ENCODE measurements at places on chromosomes 3 and 15.

DNA sequence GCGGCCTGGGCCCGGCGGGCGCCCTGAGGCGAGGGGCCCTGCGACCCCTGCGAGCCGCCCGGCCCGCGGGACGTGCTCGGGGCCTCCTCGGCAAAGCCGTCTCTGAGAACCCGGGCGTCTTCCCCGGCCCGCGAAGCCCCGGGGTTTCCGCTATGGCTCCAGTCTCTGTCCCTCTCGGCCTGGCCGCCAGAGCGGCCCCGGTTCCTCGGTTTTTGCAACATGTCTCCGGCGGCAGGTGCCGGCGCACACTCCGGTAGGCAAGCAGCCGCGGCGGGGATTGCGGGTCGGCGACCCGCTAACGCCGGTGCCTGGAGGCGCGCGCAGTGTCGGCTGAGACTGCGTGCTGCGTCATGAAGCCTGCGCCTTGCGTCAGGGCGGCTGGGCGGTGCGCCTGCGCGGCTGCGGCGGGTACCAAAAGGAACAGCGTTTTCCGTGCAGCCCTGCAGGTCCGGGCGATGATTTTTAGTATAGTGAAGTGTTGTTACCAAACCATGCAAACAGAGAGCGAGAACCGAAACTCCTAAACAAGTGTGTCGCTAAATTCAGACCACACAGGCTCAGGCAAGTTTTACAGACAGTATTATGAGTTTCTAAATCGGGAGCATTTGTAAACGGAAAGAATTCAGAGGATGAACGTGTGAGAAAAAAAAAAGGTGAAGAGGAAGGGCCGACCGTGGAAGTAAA, at the start of gene NSMCE3:
Gene NSMCE3 (minus strand): TSS at position 338 of the 684 bp plus-strand sequence. CDS start 117 bp downstream, at position 221.
- no peak for DNase-seq

DNA sequence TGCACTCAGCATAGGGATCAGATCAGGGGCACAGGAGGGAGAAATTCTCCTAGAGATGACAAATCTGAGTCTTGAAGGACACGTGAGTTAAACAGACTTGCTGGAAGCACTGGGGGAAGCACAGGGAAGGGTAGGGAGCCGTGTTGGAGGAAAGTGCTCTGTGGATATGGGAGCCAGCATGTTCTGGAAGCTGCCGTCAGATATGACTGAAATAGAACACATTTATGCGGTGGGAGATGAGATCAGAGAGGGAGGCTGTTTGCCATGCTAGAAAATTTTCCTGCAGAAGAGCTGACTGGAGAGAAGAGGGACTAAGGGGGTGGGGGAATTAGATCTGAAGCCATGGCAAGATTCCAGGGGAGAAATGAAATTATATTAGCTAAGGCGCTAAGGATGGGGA, 1.8 kb downstream of the TAMM41 start:
- no peak for DNase-seq

DNA sequence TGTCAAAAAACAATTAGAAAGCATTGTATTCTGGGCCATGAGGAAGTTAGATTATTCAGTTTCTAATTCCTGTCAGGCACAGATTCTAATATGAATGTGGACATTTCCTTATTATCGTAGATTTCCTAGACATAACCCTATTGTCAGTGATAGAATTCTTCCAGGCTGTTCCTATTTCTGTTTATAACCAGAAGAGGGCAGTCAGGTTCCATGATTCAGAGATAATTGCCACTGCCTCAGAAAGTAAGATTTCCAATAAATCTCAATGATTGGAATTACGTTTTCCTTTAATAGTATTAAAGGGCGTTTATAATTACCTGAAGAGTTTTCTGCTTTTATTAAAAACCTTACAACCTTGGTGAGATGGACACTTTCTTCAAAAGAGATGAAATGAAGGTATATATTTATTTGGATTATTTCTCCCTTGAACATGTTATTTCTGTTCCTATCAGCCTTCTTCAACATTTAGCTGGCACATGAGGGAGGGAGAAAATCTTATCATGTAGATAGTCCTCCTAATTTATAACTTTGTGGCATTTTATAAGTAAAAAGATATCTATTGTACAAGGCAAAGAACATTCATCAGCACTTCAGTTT, 439.2 kb downstream of the MCTP2 start:
- DNase-seq = no peak

DNA sequence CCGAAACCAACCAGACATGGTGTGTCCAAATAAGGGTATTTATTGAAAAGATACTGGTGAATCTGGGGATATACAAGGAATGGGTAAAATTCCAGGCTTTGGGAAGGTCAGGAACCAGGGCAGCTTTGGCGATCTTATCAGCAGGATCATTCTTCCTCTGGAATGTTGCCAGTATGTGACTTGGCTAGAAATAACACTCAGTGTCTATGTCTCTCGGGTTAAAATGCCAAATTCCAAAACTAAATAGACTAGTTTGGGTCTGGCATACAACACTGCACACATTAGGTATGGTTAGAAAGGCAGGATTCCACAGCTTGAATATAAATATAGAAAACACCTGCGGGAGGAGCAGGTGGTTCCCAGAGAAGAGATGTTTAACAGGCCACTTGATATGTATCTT, 220.2 kb upstream of the CD96 start:
- no peak for DNase-seq

GRCh38 chr15:49712846-49713450, 92.1 kb downstream of the DTWD1 start:
- DNase-seq = no peak

GRCh38 chr15:60568914-60569391, 90.0 kb upstream of the ICE2 start:
- DNase-seq = no peak

GRCh38 chr15:50390554-50391264, 33.5 kb upstream of the USP8 start:
- DNase-seq = no peak

DNA sequence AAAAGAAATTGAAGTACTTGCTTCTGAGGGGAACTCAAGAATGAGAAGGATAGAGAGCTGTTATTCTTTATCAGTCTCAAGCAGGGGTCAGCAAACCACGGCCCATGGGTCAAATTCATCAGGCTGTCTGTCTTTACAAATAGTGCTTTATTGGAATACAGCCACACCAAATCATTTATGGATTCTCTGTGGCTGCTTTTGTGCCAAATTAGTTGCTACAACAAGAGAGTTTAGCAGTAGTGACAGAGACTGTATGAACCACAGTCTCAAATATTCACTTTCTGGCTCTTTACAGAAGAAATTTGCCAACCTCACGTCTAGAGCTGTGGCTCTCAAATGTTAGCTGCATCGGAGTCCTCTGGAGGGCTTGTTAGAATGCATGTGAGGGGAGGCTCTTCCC, 258.0 kb upstream of the RARB start:
- no peak for DNase-seq

GRCh38 chr15:88981244-88982215, 68.4 kb upstream of the MFGE8 start:
- no peak for DNase-seq

DNA sequence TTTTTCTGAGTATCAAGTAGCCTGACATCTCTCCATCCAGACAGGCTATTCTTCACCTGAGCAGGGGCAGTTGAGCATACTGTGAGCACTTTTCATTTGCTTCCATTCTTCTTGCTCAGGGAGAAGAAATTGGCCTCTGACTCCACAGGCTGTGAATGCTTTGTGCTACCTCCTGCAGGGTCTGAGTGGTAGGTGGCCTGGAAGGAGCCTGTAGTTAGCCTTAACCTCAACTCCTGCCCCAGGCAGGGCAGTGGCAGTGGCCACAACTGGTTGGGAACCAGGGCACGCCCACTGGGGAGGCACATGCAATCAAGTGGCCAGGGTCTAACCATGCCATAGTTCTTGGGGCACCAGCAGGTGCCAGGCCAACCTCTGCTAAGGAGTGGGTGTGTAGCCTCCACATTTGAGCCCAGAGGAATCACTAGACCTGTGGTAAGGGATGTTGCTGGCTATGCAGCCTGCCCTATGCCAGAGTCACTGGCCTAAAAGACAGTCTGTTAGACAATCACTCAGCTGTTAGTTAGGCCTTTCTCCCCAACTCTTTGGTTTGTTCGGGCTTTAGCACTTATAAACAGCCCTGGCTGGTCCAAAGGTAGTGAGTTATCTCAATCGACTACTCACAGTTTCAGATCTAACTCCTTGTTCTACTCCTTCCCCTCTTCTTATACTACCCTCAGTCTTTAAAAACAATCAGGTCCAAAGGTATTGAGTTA, 7.4 kb downstream of the C3orf62 start:
- DNase-seq = no peak

GRCh38 chr15:59885832-59886231, 118.3 kb upstream of the FOXB1 start:
- DNase-seq = no peak

- DNase-seq = no peak
These were observed 172.5 kb downstream of the NTRK3 start for GRCh38 chr15:88083811-88084760.

GRCh38 chr3:4806535-4807108, 172.6 kb upstream of the BHLHE40 start:
- DNase-seq = no peak

DNA sequence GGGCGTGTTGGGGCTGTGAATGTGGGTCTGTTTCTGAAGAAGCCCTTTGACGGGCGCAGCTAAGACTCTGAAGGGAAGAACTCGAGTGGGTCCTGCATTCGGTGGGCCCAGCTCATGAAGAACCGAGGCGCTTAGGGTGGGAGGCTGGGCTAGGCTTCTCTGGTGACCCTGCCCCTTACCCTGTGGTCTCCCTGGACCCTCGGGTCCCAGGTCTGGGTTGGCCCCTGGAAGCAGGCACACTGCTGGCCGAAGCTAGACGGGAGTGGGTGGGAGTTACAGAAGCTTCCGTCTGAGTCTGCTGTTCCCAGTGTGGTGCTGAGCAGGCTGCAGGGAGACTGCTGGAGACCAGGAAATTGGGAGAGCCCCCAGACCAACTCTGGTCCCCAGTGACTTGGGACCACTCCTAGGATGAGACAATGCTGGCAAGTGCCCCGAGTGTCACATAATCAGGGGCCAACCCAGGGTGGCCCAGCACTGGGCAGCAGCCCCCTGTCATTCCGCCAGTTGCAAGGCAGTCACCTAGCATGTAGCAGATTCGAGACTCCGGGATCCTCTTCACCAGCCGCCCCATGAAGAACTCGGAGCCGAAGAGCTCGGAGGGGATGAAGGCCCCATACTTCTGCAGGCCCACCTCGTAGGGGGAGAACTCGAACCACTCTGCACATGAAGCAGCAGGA, 16.7 kb upstream of the EHD4 start:
- DNase-seq = no peak

GRCh38 chr3:73765878-73766545, 141.3 kb upstream of the PDZRN3 start:
- DNase-seq = no peak

- no peak for DNase-seq
These were observed 15.3 kb upstream of the CEP97 start for GRCh38 chr3:101709126-101709525.

DNA sequence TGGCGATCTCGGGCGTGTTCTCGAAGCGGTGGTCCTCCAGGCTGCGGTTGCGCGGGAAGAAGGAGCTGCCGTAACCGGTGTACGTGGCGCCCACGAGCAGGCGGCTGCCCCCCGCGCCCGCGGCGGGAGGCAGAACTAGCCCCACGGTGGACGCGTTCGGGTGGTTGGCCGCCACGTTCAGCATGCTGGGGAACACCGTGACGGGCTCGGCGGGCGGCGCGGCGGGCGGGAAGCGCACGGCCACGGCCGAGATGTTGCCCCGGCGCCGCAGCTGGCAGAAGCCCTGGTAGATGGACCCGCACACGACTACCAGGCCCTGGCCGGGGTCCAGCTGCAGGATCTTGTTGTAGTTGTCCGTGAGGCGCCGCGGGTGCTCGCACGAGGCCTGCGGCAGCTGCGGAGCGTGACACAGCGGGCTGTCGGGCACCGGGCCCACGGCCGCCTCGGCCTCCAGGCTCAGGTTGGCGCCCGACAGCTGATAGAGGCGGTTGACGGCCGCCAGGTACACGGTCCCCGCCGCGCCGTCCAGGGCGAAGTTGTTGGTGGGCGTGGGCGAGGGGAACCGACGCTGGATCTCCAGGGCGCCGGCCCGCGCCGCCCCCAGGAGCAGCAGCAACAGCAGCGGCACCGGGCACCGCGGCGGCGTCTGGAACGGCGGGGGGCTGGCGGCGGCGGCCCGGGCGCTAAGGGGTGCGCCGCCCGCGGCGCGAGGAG, 397 bp downstream of the PLXND1 start:
- no peak for DNase-seq

GRCh38 chr15:37981201-37981600, 46.8 kb downstream of the TMCO5A start:
- DNase-seq = no peak

- DNase-seq = no peak
These were observed 40.5 kb upstream of the EIF1B start for GRCh38 chr3:40268802-40269524.

GRCh38 chr3:46289966-46290365, 47.7 kb downstream of the CCR3 start:
- no peak for DNase-seq

GRCh38 chr15:88023914-88024313, 232.6 kb downstream of the NTRK3 start:
- DNase-seq = no peak

GRCh38 chr3:54159917-54160316, 37.6 kb downstream of the CACNA2D3 start:
- no peak for DNase-seq

- DNase-seq = no peak
These were observed 36.7 kb downstream of the SYN2 start for GRCh38 chr3:12040902-12041301.

GRCh38 chr15:65400760-65401610, 21.8 kb downstream of the IGDCC4 start:
- no peak for DNase-seq

DNA sequence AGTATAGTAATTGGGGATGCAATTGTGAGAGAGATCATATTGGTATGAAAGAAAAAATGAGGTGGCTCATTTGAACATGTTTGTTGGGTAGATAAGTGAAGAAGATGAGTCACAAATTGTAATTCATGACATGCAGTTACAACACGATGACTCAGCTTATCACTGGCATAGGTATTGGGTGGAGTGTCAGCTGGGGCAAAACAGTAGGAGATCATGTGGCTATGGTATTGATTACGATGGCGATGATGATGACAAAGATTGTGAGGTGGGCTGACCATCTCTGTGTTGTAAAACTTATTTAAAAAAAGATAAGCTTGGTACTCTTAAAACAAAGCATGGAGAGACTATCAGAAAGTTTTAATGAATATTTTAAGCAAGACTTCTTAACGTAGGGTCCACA, 11.6 kb upstream of the DPH6 start:
- DNase-seq = no peak

DNA sequence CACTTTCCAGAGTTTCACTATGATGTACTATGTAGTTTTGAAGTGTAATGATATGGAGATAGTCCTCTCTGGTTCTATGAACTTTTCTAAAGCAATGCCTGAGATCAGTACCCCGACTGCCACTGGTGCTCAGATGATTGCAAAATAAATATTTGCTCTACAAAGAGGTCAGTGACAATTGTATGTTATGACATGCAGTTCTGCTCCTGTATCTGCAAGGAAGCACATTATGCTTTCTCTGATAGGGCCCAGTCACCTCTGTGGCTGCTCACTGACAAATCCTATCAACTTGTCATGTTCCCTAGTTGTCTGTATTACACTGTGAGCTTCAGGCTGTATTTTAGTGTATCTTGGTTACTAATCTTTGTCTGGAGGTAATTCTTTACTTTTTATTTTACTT, 362.6 kb downstream of the ROBO1 start:
- no peak for DNase-seq
